ENCODE measurements at places on chromosomes 2 and 18.

- DNase-seq = no peak
Observed at GRCh38 chr2:134836986-134837385, 1.4 kb upstream of the ACMSD start.

DNA sequence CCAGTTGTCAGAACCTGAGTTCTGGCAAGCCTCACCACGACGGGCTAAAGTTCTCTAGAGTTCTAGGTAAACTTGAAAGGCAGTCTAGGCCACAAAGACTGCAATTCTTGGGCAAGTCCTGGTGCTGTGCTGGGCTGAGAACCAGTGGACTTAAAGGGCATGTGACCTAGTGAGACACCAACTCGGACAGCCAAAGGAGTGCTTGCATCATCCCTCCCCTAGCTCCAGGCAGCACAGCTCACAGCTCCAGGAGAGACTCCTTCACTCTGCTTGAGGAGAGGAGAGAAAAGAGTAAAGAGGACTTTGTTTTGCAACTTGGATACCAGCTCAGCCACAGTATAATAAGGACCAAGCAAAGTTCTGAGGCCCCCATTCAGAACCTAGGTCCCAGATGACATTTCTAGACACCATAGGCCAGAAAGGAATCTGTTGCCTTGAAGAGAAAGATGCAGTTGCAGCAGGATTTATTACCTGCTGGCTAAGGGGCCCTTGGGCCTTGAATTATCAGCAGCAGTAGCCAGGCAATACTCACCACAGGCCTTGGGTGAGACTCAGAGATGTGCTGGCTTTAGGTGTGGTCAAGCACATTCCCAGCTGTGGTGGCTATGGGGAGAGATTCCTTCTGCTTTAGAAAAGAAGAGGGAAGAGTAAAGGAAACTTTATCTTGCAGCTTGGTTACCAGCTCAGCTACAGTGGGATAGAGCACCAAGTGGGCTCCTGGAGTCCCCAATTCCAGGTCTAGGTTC lies 51.8 kb downstream of the UPP2 start:
- no peak for DNase-seq

- no peak for DNase-seq
Observed at GRCh38 chr2:169982929-169983328, 155.7 kb downstream of the UBR3 start.

- peak; percentile 78 for DNase-seq
Observed at GRCh38 chr18:864872-865273, 39.8 kb upstream of the ADCYAP1 start.

- no peak for DNase-seq
Observed at GRCh38 chr2:9720352-9721093, 89.7 kb upstream of the YWHAQ start.

- no peak for DNase-seq
Observed at GRCh38 chr2:141331127-141331526, 799.7 kb downstream of the LRP1B start.

All from type B pancreatic cell (in vitro differentiated cells).